ENCODE measurements at places on chromosomes 1 and 21.

DNA sequence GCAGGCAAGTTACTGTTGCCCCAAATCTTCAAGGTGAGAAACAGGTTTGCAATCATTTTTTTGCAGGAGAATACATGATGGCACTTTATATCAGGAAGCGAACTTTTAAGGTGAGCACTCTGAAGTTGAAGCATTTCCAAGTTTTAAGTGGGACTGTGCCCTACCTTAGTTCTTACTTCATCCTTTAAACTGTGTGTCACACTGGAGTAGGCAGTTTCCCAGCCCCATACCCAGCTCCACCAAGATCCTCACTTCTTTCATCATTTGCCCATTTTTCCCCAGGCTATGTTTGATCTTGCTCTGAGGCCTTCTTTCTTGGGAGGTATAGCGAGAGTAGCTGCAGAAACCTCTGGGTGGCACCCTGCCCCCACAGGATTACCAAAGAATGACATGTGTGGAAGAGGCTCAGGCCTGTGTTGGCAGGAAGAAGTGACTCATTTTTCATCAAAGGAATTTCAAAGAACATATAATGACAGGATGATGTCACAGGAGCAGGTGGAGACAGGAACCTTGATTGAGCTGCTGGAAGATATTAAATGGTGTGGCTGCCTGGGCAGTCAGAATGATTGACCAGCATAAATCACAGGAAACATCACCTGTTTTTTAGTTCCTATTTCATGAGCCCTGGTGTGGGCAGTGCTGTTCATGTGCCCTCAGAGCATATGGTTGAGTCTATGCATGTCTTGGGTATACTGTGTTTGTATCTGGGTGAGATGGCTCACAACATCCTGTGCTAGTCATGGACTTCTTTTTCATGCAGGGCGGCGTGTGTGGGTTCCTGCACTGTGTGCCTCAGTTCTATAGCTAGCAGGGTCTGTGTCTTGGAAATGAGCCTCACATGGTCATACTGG, 20.8 kb upstream of the MACF1 start:
- peak; percentile 83 for DNase-seq

GRCh38 chr1:109730666-109731065, 10.2 kb downstream of the GSTM3 start:
- no peak for DNase-seq

- no peak for DNase-seq
These were observed 51.2 kb upstream of the CSF3R start for GRCh38 chr1:36533897-36534296.

DNA sequence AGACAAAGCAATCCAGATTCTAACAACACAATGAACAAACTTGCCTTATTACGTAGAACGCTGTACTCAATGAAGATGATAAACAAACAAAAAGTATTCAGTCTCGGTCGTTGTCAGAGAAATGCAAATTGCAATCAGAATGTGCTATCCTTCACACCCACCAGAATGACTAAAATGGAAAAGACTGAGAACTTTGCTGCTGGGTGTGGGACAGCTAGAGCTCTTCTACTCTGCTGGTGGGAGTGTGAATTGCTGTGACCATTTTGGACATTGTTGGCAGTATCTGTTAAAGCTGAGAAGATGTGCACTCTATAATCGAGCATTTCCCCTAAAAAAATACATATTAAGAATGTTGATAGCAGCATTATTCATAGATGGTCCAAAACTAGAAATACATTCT, 111.4 kb downstream of the PEX14 start:
- DNase-seq, result no peak

DNA sequence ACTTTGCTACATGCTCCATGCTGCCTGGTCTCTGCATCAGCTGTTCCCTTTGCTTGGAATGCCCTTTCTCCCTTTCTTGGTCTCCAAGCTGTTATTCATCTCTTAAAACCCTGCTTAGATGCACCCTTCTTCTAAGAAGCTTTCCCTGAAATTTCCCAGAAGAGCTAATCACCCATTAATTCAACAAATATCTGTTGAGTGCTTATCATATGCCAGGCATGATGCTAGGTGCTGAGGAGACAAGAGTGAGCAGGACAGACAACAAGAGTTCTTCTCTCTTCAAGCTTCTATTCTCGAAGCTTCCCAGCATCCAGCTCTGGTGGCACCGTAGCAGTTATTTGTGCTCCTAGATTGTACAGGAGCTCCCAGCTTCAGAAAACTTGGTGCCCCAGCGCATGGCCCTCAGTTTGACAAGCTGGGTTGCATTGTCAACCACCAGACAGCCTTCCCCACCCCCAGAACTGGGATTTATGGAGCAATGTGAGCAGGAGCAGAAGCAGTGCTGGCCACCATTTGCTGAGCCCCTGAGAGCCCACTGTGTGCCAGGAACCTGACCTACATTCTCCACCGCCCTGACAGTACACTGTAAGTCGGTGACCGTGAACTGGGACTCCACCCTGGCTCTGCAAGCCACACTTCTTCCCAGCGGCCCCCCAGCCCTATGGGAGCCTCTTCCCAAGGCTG, 68.0 kb upstream of the ACOT11 start:
- DNase-seq, result no peak

GRCh38 chr1:207361889-207362288, 40.4 kb downstream of the CD55 start:
- DNase-seq, result no peak

DNA sequence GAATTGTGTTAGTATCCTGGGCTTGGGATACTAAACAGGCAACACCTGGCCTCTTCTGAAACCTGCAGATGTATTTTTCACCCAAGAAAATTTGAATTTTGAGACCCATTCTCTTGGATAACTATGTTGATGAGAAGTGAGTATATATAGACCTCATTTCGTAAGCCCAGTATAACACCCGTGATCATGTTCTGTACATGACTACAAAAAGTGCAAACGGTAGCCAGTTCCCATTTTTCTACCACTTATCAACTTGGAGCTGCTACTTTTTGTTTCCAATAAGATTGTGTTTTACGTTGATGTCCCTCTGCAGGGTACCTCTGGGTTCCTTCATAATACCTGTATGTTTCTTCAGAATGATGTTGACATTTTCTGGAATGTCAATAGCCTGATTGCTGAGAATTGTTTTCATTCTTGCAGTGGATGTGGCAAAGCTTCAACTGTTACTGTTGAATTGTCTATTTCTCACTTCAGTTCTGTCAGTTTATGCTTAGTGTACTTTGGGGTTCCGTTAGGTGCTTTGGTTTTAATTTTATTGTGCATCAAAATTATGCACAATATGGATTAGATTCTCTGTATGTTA, 48.1 kb downstream of the ZFYVE9 start:
- DNase-seq, result no peak

DNA sequence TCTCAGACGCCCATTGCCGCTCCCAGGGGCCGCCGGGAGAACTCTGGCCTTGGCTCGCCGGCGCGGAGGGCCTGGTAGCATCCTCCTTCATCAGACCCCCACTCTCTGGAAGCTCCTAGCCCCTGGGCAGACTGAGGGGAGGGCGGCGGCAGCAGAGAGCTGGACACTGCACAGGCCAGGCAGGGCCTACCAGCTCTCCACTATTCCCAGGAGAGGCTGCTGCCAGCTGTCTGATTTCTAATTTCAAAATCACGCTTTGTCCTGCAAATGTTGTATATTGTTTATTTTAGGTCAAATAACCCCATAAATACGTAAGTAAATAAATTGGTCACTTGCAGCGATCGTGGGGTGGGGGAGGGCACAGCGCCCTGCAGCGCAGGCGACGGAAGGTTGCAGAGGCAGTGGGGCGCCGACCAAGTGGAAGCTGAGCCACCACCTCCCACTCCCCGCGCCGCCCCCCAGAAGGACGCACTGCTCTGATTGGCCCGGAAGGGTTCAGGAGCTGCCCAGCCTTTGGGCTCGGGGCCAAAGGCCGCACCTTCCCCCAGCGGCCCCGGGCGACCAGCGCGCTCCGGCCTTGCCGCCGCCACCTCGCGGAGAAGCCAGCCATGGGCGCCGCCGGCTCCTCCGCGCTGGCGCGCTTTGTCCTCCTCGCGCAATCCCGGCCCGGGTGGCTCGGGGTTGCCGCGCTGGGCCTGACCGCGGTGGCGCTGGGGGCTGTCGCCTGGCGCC, at the start of gene MTARC1:
TSS of gene MTARC1 (plus strand) at position 577 of the 732 bp plus-strand sequence. CDS start at position 609, 32 bp downstream.
- peak; percentile 17 for DNase-seq

DNA sequence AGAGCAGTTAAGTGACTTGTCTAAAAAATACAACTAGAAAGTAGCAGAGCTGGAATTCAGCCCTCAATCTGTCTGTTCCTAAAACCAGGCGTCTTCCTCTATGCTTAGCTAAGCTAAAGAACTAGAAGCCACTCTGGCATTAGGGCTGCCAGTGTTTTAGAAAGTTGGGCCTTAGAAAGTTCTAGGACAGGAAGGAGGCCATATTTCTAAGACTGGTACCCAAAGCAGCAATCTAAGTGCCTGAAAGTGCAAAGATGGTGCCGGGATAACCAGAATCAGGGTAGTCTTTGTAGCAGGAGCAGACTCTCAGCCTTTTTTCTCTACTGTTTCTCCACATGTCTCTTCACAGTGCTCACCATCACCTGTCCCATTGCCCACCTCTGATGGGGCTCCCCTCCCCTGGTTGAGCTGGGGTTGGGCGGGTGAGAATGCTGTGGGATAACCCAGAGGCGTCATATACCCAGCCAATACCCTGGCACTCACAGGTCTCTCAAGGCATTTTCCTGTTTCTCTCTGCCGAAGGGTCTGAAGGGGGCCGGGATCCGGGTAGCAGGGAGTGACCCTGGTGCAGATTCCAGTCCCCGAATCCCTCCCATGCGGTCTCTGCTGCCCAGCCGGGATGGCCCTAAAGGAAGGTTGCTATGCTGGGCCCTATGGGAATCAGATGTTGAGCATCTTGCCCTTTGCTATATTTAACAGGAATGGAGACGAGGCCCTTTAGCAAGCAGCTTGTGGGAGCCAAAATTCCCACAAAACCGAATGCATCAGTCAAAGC, 1.1 kb upstream of the RCSD1 start:
- peak; percentile 13 for DNase-seq

DNA sequence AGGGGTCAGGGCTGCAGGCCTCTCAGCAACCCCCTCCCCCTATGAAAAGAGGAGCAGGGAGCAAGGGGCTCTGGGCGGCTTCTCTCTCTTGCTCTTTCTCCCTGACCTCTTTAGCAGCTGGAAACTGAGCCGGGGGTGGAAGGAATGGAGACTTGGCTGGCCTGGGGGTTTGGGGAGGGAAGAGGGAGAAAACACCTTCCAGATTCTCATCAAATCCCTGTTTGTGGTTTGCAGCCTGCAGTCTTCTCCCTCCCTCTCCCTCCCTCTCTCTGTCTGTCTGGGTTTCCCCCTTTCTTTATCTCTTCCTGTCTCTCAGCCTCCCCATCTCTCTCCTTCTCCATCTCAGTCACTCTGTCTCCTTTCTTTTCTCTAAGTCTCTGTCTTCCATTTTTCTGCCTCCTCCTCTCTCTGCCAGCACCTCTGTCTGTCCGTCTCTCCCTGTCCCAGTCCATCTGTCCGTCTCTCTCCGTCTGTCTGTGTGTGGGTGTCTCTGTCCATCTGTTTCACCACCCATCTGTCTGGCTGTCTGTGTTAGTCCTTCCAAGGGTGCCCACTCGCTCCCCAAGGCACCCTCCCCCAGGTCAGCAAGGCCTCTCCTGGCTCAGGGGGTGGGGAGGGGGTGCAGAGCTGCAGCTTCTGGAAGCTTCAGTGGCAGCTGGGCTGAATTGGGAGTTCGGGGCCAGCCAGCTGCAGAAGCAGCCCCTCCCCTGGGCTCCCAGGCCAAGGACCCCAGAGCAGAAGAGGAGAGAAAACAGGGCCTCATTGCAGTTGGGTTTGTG, 6.2 kb downstream of the AHDC1 start:
- DNase-seq, result no peak

- DNase-seq, result no peak
These were observed 72.0 kb upstream of the CLDN14 start for GRCh38 chr21:36551731-36552433.

DNA sequence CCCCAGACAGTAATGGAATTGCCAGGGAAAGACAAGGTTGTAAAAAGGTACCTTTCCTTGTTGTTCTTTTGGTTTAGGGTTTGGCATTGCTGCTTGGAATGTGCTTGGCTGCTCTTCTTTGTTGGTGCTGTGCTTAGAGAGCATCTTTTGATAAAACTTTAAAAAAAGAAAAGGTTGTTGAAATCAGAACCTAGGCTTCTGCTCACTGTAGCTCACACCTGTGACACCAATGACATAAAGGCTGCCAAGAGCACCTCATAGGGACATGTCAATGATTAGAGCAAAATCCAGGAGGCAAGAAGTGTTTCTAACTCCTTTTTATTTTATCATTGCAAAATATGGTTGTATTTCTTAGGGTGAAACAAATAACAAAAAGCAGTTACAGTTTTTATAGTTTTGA, 28.9 kb downstream of the CLEC20A start:
- no peak for DNase-seq

- DNase-seq, result no peak
These were observed 1.2 kb upstream of the KCNE1 start for GRCh38 chr21:34513129-34513675.

DNA sequence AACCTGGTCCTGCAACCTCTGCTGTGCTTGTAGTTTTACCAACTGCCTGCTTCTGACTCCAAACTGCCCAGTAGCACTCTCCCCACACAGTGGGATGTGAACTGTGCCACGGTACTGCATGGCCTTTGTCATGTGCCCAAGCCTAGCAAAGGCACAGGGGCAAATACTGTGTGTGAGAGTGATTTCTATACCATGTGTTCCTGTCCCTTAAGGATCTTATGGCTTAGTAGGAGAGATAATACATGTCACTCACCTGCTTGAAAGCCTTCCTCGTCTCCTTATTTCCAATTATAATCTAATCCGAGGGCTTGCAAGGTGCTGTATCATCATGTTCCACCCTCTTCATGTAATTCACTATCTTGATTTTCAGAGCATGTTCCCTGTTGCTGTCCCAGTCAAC, 51.3 kb downstream of the UBE4B start:
- no peak for DNase-seq

- no peak for DNase-seq
These were observed 272.1 kb upstream of the C1orf87 start for GRCh38 chr1:60345621-60346020.

GRCh38 chr21:46545363-46545762, 59.5 kb downstream of the S100B start:
- DNase-seq, result no peak

GRCh38 chr1:168491527-168492164, 52.2 kb downstream of the XCL2 start:
- DNase-seq, result no peak

GRCh38 chr1:1430114-1430982, 5.1 kb upstream of the VWA1 start:
- DNase-seq, result no peak

DNA sequence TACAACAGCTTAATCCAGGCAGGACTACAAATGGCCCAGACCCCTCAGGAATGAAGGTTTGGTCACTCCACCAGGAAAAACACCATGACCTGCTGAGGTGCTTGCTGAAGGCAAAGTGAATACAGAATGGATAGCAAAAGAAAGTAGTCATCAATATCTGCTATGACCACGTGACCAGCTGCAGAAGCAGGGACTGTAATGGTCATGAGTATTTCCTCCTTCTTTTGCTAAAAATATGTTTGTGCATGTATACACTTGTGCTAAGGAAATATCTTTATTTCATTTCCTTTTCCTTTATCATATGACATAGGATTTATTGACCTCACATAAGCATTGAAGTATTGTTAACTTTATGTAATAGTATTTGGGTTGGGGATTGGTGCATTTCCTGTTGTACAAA, 26.4 kb upstream of the GOLT1A start:
- DNase-seq, result no peak
